SK-N-SH treated with all-trans-retinoic acid at 6 μM for 48 hours (cell line): ENCODE measurements at places on chromosomes 11 and 22.
A peak's percentile ranks its signal among the peaks of the same experiment; 100 is the strongest.

- ATAC-seq, result peak; percentile 62
These were observed 489 bp downstream of the NUP98 start for GRCh38 chr11:3796801-3797328.

DNA sequence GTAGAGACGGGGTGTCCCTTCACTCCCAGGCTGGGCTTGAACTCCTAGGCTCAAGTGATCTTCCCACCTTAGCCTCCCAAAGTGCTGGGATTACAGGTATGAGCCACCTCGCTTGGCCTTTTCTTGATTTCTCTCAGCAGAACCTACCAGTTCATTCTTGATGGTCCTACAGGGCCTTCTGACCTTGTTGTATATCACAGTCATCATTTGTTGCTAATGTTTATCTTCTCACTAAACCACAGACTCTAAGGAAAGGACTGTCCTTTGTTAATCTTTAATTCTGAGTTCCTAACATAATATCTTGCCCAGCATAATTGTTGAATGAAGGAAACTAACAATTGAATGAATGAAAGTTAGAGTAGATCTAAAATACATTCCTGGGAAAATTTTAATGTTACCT is 22.0 kb upstream of the ZC3H12C start:
- ATAC-seq, result no peak

DNA sequence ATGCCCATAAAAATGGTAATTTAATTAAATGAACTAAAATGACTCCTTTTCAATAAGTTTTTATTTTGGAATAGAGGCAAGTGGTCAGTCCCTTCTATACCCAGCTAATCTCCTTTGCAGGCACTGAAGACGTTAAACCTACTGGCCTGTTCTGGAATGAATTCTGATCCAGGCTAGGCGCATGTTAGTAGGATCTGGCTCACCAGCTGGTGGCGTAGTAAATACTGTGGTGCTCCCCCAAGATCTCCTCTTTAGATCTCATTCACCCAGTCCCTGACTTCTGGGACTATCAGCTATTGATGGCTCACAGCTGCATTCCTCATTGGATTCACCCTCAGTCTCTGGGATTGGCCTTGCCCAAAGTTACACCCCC is 173.7 kb upstream of the DDI1 start:
- ATAC-seq, result no peak

GRCh38 chr11:329886-330253 is 9.2 kb upstream of the IFITM3 start:
- ATAC-seq, result no peak

GRCh38 chr11:45354976-45355705 is 69.0 kb upstream of the SYT13 start:
- ATAC-seq, result peak; percentile 86

DNA sequence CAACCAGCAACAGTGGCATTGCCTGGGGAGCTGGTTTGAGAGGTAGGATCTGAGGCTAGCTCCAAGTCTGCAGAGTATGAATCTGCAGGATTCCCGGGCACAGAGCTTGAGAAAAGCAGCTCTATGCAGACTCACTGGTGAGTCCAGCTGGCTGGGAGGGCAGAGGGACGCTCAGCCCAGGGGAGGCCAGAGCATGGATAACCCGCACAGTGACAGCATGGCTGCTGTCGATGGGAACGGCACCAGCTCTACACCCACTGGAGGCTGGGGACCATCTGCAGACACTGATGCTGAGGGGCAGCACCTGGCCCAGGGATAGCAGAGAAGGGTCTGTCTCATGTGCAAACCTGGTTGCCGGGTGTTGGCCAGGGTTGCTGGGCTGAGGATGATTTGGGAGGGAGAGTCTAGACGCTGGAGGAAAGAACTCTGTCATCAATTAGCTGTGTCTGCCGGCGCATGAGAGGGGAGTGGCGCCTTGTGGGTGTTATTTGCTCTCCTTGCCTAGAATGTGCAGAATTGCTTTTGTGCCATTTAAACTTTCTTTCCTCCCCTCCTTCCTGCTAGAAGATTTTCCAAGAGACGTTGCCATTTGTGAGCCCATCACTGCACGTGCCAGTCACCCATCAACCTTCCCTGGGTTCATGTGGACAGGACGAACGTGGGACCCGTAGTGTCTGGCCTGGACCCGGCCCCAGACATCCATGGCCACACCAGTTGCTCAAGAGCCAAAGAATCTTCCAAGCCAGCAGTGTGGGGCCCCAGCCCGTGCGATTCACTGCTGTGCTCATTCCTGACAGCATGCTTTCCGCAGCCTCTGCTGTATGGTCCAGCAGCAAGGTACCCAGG is 19.1 kb upstream of the LINC01488 start:
- no peak for ATAC-seq

GRCh38 chr11:116173506-116173905 is 599.3 kb downstream of the BUD13 start:
- no peak for ATAC-seq

DNA sequence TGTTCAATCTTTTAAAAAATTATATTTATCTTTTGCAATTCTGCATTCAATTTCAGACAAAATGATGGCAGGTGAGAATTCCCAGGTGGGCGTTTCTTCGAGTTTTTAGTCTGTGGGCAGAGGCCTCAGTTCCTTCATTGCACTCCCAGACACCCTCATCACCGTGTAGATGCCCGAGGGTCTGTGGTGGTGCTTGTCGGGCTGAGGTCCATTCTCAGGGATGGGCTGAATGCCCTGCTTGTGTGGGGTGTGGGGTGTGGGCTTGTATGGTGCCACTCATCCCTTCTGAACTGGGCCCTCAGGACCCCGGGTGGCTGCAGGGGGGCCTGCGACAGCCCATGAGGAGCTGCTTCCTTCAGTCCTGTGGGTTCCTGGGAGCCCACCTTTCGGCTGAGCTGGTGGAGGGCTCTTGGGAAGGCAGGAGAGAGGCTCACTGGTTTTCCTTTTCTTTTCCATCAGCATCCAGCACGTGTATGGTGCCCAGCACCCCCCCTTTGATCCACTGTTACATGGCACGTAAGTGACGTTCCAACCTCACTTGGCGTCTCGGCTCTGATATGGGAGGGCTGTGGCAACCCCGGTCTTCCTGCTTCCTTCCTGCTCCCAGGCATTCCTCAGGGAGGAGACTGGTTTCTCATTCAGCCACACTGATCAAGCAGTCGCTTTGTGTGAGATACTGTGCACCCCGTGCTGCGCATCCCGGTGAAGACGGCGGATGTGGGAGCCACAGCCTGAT is 29.8 kb downstream of the TBC1D22A start:
- no peak for ATAC-seq

GRCh38 chr22:27581688-27582087 is 219.9 kb downstream of the MN1 start:
- ATAC-seq, result no peak

DNA sequence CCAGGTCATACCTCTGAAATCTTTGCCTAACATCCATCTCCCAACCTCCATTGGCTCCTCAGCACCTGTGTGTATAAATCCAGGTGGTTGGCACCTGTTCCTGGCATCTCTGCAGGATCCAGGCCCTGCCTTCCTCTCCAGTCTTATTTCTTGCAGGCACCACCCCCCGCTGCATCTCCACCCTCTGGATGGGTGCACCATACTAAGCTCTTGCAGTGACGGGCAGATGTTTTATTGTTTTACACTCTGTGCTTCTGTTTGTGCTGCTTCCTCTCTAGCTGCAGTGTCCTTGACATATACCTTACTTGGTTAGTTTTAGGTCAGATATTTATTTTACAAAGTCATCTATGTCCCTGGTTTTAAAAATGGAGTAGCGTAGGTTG is 102.6 kb downstream of the TBC1D22A start:
- no peak for ATAC-seq

- peak; percentile 54 for ATAC-seq
These were observed 139.0 kb downstream of the UVRAG start for GRCh38 chr11:75954039-75954438.

DNA sequence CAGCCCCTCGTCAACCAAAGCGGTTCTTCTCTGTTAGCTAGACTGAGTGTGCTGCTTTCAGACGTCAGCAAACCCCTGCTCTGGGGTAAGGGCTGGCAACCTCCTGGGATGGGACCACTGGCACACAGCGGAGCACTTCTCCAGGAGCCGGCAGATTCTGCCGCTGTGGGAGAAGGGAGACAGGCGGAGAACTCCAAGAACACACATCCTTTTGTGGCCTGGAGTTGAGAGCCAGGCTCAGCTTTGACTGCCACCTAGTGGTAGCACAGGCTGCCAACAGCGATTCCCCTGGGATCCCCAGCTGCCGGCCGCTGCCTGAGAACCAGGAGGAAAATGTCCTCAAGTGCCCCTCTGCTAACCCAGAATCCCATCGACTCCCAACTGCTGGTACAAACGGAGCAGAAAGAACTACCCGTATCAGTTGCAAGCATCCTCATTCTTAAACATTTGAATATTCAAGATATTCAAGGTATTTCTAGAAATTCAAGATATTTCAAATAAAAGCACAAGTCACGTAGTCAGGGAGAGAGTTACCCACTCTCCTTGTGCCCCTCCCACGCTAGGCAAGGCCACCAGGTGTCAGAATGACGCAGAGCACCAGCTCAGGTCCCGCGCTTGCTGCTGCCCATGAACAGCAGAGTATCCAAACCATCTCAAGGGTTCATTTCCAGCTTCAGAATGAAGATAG is 4.9 kb downstream of the LTO1 start:
- peak; percentile 76 for ATAC-seq

DNA sequence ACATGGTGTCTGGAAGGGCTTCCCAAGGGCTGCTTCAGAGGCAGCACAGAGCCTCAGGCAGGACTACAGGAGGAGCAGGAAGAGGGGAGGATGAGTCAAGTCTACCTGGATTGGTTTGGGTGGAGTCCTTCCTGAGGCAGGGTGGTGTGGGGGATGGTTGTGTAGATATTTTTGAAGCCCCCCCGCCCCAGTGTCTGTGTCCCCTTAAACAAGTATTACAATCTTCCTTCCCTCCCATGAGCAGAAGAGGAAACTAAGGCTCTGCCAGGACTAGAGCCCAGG is 34.7 kb upstream of the FCHSD2 start:
- ATAC-seq, result no peak

DNA sequence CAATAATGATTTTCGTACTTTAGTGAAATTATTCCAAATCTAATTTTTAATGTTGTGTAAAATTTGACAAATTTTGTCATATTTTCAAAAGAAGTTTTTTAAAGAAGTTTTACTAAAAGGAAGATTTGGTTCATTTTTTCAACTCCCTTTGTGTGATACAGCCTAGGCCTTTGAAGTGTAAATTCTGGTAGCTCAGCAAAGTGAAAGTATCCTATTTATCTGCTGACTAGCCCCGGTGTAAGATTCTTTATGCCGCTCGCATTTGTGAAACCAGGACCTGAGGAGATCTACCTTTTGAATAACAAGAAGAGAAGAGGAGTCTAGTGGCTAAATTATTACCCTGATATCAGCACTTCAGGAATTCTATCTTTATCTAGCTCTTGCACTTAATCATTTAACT is 177.4 kb downstream of the JRKL start:
- no peak for ATAC-seq

GRCh38 chr11:111447931-111448330 is 64.3 kb downstream of the BTG4 start:
- no peak for ATAC-seq

GRCh38 chr22:48750282-48750681 is 1077.4 kb downstream of the BRD1 start:
- no peak for ATAC-seq

- no peak for ATAC-seq
These were observed 221.2 kb upstream of the B3GAT1 start for GRCh38 chr11:134633276-134633675.

GRCh38 chr11:118012083-118012669 is 26.0 kb downstream of the IL10RA start:
- ATAC-seq, result peak; percentile 57

DNA sequence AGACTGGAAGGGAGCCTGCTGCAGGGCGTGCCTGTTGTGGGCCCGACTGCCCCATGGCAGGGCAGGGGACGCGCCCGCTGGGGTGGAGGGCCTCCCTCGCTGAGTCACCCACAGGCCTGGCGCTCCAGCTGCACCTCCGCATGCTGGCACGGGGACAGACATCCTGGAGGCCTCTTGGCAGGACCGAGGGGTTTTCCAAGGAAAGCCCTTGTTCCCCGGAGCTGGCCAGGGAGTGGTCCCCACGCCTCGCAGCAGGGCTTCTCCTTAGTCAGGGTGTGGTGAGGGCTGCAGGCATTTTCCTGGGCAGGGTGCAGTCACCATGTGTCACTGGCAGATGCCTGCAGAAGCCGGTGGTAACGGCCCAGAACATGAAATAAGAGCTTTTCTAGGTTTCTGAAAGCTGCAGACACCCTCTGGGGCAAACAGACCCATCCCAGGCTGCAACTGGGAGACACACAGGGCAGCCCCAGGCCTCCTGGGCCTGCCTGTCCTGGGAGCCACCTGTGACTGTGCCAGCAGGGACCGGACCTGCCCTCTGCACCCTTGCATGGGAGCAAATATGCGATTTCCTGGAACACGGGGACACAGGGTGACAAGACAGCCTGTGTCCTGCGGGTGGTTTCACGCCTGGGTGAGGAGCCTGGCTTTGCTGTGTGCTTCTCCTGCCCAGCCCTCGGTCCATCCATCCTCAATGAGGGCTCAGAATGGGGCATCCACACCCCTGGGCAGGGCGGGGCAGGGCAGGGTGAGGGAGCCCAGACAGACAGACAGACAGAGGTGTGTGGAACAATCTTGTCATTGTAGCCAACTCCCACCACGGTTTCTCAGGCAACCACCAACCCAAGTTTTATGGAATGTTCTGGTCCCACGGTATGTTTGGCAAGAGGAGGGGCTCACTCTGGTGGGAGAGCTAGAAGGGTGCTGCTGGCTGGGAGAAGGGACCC is 43.2 kb upstream of the FADD start:
- ATAC-seq, result peak; percentile 28; the same call in 2 of the 3 replicates

DNA sequence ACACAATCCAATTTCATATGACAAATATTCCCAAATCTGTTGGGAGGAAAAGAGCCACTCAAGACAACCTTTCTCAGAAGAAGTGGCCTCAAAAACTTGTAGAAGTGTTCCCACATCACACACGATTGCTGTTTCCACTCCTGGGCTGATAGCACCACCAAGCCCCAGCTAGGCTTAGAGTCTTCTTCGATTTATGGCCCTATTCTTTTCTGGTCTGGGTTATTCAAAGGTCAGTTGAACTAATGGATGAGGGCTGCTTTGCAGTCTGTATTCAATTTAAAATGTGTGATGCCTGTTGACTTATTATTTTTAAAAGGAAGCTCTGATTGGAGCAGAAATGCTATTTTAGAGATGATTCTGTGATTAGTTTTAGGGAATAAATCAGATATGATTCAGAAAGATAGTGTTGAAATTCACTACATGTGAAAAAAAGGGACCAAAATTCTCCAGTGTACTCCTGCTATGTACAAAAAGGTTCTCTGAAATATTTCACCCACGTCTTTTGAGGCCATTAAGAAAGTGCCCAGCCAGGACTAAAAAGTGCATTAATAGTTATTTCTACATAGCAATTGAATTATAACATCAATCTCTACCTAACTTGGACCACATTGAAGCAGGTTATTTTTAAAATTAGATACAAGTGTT is 57.3 kb upstream of the SPON1 start:
- no peak for ATAC-seq

DNA sequence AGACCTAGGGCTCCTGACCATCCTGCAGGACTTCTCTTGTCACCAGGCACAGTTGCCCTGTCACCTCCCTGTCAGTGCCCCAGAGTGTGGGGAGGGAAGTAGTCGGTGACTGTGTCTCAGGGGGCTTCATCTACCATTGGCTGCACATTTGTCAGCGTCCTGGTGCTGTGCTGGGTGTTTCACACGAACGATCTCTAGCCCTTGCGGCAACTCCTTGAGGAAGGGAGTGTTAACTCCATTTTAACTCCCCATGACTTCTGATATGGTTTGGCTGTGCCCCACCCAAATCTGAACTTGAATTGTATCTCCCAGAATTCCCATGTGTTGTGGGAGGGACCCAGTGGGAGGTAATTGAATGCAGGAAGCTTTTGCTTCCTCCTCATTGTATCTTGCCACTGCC is 7.1 kb downstream of the TSKU start:
- no peak for ATAC-seq

GRCh38 chr11:17188675-17189074 is 19.1 kb downstream of the PIK3C2A start:
- ATAC-seq, result no peak

- no peak for ATAC-seq
These were observed 246.8 kb upstream of the KIRREL3 start for GRCh38 chr11:127247261-127247851.
